ENCODE measurements at places on chromosomes 12 and 14.
A peak's percentile ranks its signal among the peaks of the same experiment; 100 is the strongest.

DNA sequence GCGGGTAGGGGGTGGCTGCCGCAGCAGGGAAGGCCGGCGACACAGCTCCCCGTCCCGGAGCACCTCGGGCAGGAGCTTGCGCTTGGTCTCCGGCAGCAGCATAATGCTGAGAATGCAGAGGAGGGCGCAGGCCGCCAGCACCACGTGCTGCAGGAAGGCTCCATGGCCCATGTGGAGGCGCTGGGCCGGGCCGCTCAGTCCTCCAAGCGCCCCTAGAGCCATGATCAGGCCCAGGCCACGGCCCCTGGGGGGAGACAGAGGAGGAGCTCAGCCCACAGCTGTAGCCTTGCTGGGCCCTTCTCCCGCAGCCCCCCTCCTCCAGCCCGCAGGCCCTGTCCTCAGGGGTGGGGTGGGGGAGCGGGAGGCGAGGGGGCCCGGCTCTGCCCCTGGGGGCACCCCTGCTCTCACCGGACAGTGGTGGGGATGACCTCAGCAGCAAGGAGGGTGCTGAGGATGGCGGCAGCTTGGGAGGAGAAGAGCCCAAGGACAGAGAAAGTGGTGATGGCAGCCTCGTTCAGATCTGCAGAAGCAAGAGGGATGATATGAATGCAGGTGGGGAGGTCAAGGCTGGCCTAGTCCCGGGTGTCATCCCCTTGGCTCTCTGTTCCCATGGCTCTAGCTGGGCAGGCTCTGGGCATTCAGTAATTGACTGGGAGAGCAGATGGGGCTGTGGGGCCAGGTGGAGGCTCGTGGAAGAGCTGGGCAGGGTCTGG lies 5.8 kb downstream of the SLC22A17 start:
- no peak for DNase-seq

GRCh38 chr12:80763874-80764273 lies 47.2 kb downstream of the MYF5 start:
- DNase-seq, result peak; percentile 64

- DNase-seq, result no peak
These were observed 242.9 kb upstream of the PLEKHG7 start for GRCh38 chr12:92459850-92460249.

GRCh38 chr12:115762936-115763335 lies 514.6 kb downstream of the MED13L start:
- no peak for DNase-seq

DNA sequence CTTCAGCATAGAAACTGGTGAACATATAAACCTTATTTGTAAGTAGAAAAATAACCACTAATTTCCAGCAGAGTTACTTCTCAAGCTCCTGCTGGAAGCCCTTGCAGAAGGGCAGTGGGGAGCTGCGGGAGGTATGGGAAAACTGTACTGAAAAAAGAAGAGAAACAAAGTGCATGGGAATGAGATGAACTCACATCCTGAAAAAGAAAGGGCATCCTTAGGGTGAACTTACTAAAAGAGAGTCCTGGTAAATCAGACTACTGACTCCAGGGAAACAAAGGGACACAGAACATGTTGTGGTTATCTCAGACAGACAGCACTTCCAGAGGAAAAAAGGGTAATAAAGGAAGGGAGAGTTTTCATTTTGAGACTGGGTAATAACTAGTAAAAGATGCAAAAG lies 515.1 kb downstream of the RPL10L start:
- no peak for DNase-seq

- no peak for DNase-seq
These were observed 26.0 kb downstream of the DCP1B start for GRCh38 chr12:1978078-1978862.

DNA sequence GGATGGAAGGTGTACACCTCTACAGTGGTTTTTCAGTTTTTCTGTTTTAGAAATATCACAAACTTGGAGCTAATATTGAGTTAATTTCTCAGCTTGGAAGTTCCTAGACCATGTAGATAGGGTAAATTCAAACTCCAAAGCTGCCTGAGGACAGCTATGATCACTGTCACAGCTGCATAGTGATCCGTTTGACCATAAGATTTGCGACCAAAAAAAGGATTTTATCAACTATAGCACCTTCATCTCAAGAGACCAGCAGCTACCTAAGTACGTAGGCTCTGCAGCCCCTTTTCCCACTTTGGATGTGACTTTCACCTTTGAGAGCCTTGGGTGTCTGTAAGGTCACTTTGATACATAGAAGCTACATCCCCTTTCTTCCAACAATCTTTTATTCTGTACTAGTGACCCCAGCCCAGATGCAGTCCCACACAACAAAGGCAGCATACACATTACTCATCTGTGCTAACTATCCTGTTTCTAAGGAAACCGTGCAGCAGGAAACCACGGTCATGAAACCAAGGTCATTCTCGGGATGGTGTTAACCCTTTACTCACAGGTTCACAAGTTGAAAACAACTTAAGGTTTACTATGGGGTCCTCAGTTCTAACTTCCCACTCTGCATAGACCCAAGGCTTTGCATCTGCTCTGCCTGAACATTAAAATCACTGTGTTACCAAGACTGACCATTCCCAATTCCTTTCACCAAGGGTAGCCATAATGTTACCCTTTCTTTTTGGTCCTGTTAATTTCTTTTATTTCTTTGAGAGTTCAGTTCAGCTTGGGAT lies 75.4 kb downstream of the IFT81 start:
- DNase-seq, result no peak

DNA sequence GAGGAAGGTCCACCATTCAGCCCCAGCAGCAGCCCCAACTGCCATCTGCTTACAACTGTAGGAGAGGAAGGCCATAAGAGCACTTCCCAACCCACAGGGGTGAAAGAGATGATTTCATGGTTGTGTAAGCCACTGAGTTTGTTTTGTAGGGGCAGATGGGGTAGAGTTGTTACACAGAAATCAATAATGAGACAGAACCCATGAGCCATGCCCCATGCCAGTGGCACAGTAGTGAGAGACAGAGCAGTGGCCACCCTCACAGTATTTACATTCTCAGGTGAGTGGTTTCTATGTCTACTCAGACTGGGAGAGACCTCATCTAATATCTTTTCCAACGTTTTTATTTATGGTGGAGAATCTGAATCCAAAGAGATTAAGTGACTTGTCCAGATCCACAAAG lies 68.6 kb downstream of the NUAK1 start:
- no peak for DNase-seq

GRCh38 chr12:120687578-120688289 lies 785 bp downstream of the MLEC start:
- DNase-seq, result peak; percentile 63

- DNase-seq, result no peak
These were observed 5.5 kb downstream of the ASIC1 start for GRCh38 chr12:50062728-50063460.

DNA sequence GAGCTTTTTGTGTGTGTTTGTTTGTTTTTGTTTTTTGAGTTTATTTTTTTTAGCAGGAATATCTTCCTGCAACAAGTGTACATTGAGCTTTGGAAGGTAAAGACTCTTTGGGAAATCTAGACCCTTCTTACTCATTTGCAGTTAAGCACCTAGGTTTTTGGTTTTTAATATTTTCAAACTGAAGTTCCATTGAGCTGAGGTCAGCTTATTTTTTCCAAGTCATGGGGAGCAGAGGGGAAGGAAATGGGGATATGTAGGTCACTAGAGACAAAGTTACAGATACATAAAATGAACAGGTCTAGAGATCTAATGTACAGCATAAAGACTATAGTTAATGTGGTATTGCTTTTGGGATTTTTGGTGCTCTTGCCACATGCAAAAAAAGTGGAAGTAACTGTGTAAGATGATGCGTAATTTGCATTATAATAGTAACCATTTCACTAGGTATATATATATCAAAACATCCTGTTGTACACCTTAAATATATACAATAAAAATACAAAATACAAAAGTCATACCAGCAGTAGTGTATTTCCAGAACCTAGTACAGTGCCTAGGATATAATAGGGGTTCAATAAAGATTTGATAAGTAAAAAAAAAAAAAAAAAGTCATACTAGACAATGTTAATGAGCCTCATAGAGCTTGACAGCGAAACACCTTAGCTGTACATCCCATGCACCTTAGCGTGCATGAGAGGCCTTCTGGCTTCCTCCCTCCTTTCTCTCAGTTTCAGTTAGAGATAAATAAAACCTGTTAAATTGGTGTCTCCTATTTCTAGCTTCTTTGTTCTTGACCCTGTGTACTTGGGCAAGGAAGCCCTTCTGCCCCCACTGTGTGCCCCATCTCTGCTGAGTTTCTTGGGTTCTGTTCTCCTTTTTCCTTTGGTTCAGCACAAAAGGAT lies 22.7 kb downstream of the CGRRF1 start:
- DNase-seq, result no peak

- no peak for DNase-seq
These were observed 14.6 kb upstream of the GNG2 start for GRCh38 chr14:51845811-51846210.

- DNase-seq, result peak; percentile 78
These were observed 69.9 kb upstream of the CNTN1 start for GRCh38 chr12:40622246-40622838.

DNA sequence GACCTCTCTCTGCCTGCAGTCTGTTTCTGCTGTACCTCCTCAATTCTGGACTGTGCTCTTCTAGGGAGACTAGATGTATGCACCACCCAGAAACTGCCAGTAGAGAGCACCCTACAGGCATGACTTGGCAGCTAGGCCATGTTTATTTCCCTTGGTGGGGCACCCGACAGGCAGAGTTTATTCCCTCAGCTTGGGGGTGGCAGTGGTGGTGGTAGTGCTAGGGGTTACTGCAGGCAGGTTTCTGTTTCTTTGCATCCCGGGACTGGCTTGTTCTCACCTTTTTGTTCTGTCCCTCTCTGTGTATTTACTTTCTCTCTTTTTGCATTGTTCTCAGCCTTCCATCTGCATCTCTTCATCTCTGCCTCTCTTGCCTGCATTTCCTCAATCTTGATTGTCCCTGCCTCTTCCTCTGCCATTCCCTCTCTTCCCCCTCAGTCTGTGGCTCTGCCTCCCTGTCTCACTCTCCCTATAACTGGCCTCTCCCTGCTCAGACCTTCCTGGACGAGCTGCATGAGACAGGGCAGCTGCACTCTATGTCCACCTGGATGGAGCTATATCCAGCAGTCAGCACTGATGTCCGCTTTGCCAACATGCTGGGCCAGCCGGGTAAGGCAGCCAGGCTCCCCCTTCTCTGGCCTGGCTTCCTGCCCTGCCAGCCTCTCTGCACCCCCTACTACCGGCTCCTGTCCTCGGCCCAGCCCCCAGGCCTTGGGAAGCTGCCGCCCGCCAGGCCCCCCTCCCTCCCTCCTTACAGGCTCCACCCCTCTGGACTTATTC lies 13.8 kb downstream of the PRPF40B start:
- DNase-seq, result peak; percentile 52

Data from stomach (tissue), 19 donors.